Endothelial cell (in vitro differentiated cells): ENCODE measurements at places on chromosomes 16 and 17.

GRCh38 chr17:7756968-7757367 lies 39.4 kb downstream of the DNAH2 start:
- no peak for DNase-seq

GRCh38 chr16:5072334-5073278 lies 963 bp downstream of the ALG1 start:
- no peak for DNase-seq

DNA sequence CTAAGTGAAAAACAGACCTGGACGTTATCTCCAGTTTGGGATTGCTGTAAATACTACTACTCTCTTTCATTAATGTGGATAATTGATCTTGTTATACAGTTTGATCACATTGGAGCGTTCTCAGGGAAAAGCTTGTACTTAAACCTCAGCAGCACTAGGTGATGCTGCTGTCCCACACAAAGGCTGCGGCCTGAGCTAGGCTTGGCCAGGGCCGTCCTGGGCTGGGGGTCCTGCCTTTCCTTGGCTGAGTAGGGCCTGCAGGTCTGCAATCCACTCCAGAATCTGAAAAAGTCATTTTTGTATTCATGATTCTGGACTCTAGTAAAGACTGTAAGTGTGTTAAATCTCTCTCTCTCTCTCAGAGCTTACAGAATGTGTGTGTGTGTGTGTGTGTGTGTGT lies 23.7 kb upstream of the PMFBP1 start:
- DNase-seq: peak; percentile 26

- no peak for DNase-seq
Observed at GRCh38 chr16:3008690-3009037, 4.1 kb upstream of the CLDN9 start.

DNA sequence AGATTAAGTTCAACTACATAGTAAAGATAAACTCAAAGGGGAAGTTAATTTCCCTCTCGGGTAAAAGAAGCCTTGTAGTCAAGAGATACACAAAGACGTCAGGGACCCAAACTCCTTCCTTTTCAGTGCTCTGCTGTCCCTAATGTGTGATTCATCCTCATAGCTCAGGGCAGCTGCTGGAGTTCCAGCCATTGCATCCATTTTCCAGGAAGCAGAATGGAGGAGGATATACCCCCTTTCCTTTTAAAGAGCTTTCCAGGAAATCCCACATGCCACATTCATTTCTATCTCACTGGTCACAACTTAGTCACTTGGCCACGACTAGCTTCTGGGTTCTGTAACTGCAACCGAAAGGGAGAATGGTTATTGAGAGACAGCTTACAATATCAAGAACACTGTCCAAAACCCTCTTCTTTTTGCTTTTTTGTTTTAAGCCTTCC lies 95.3 kb downstream of the SOCS1 start:
- DNase-seq: no peak

GRCh38 chr16:73216932-73217331 lies 169.0 kb upstream of the ZFHX3 start:
- DNase-seq: no peak

DNA sequence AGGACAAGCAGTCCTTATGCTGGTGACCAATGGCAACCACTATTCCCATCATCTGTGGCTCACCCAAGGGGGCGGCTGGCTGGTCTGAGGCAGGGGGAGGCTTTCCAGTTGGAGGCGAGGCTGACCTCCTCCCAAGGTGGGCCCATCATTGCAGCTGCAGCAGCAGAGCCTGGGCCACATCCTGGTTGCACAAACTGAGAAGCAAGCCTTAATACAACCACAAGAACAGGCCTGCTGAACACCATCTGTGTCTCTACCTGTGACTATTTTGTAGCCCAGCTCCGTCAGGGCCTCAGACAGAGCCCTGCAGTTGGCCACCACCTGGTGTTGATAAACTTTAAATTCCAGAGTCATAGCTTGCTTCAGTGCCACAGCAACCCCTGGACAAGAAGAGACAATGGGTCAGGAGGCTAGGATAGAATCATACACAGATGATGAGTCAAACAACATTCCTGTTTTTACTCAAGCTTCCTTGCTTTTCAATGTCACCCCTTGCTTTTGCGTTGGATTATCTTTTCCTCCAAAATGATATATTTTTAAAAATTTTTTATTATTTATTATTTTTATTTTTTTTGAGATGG lies 17.9 kb downstream of the SMCR8 start:
- no peak for DNase-seq
